Stimulated activated CD8-positive, alpha-beta memory T cell treated with anti-CD3 and anti-CD28 coated beads, Interleukin-2, amount 100 ng/mL, for 1 hour (primary cell): ENCODE measurements at places on chromosomes 7 and 10.

DNA sequence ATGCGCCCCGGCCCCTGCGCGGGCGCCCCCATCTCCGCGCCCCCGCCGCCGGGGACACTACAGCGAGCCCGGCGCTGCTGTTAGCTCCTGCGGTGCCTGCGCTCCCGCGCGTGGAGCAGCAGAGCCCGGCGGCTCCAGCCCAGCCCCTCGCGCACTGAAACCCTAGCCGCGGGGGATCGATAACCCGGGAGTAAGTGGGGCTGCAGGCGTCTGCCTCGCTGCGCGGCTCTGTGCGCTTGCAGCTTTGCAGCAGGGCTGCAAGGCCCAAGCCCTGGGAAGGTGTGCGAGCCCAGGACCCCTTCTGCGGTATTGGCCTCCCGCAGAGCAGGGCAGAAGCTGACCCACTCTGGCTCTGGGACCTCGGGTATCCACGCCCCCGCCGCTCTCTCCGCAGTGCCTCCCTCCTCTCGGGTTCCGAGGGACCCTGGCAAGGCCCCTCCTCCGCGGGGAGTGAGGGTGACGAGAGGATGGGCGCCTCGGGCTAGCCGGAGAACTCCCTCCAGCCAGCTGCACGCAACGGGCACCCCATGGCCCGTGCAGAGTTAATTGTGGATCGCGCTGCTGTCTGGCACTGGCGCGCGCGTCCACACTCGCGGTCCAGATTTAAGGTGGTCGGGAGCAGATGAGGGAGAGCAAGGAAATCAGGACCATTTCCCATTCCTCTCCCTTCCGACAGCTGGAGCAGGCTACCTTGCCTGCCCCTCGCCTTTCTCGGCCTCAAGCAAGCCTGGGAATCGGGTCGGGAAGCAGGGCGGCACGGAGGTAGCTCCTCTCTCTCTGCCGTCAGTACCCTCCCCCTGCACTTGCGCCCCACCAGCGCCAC lies 2.1 kb downstream of the SHH start:
- DNase-seq = no peak

DNA sequence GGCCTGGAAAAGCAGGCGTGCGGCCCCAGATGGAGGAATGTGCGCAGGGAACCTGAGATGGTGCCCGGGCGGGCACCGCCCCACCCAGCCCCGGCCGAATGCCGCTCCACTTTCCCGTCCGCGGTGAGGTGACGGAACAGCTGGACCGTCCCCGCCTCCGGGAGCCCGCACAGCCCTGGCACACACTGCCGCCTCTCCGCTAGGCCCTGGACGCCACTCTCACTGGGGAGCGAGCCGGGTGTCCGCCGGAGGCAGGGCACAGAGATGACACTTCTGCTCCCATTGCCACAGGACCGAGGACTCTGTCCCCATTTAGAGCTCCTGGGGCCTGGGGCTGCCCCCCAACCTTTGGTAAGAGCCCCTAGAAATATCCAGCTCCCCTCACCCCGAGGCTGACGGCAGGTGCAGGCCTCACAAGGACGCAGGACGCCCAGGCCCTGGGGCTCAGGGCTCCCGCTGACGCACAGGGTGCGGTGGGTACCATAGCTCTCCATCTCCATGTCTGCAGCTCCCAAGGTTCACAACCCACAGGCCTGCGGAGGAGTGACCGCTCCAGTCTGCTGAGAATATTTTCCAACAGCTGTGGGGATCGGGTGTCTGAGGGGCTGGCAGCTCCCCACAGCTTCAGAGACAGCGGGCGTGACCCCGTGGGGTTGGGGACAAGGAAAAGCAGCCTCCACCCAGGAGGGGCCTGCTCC lies 52.2 kb upstream of the PDGFA start:
- no peak for DNase-seq

DNA sequence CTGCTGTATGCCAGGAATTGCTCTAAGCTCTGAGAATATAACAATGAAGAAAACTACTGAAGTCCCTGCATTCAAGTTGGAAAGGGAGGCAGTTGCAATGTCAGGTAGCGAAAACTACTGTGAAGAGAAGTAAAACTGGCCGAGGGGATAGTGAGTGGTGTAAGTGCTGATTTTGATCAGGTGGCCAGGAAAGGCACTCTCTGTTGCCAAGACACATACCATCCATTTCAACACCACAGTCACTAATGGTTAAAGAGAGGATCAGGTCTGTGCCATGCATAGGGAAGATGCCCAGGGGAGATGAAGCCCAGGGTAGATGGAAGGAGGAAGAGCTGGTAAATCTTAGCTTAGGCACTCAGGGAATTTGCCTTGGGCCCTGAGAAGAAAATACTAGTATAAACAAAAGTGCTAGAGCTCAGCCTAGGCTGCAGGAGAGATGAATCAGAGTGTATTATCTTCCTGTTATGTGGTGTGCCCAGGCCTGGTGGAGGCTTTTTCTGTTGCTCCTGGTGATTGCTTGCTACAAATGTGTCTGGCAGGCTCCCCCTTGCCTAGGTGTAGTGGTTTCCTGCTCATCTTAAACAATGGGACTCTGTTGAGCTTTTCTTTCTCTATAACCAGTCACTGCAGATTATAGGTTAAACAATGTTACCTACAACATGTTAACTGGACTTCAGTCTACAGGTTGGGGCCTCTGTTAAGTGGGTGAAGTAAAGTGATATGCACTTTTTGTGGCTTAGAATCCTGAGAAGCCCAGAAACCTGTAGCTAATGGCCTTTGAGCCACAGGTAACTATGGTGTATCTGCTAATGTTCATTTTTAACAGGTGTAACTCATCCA lies 125.5 kb downstream of the LRRC4 start:
- no peak for DNase-seq

GRCh38 chr7:121957626-121958025 lies 84.7 kb downstream of the PTPRZ1 start:
- DNase-seq = no peak

GRCh38 chr7:45594745-45595535 lies 20.8 kb downstream of the ADCY1 start:
- no peak for DNase-seq

DNA sequence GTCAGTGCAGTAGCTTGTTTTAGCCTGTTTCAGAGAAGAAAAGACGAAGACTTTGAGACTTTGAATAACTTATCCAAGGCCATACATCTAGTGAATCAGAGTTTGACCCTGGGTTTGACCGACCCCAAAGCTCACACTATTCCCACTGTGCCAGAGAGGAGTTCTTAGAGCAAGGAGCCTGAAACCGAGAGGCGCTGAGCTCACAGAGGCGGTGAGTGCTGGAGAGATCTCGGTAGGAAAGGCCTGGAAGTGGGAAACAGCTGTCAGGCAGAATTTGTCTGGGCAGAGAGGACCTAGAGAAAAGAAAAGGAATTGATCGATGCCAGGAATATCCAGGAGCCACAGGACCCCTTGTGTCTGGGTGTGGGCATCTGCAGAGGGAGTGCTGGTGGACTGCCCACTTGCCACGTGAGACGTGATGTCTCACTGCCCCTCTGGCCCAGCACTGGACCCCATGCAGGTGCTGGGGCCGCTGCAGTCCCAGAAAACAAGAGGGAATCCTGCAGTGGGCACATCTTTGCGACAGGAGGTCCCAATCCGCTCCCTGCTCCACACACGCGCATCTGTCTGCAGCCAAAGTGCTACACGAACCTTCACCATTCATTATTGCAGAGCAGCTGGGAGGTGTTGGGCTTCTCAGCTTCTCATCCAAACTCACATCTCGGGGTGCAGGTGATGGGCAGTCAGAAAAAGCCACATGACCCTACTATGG lies 6.2 kb downstream of the CALML3 start:
- DNase-seq = no peak

DNA sequence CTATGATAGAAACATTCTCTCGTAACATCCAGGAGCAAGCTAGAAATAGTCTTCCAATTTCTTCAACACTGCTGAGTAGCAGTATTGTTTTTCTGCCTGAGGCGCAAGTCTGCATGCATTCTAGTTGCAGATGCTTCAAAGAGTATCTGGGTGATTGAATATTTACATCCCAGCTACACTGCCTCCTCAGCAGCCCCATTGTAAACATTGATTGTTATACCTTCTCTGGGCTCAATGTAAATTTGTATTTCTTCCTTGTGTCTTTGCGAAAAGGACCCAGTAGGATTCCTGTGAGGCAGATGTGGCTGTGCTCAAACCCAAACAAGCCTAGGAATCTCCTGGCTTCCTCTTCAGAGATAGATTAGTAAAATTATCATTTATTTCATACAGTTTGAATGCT lies 320.7 kb downstream of the CDC14C start:
- no peak for DNase-seq

DNA sequence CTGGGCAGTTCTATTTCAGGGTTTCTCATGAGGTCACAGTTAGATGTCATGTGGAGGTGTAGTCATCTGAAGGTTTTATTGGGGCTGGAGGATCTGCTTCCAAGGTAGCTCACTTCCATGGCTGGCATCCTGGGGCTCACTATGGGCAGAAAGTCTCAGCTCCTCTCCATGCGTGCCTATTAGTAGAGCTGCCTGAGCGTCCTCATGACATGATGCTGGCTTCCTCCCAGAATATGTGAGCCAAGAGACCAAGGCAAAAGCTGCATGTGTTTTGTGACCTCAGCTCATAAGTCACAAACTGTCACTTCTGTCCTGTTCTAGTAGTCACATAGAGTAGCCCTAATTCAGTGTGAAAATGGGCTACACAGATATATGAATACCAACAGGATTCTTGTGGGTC lies 524.4 kb downstream of the SUGCT start:
- DNase-seq = no peak

- DNase-seq = no peak
Measured at GRCh38 chr7:75953431-75953830, 38.5 kb downstream of the POR start.

DNA sequence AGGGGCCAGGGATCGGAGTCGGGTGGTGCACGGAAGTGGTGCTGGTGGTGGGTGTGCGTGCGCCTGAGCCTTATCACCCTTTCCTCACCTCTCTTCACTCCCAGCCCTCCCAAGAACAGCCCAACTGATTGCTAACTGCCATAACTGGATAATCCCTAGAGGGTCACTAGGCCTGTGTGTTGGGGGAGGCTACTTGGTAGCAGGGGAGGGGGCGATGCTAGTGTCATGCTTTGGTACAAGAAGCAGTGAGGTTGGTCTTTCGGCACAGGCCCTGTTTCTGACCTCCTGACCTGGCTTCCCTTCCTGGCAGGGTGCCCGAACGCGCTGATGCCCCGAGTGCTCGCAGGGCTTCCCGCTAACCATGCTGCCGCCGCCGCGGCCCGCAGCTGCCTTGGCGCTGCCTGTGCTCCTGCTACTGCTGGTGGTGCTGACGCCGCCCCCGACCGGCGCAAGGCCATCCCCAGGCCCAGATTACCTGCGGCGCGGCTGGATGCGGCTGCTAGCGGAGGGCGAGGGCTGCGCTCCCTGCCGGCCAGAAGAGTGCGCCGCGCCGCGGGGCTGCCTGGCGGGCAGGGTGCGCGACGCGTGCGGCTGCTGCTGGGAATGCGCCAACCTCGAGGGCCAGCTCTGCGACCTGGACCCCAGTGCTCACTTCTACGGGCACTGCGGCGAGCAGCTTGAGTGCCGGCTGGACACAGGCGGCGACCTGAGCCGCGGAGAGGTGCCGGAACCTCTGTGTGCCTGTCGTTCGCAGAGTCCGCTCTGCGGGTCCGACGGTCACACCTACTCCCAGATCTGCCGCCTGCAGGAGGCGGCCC lies 652 bp downstream of the KAZALD1 start:
- no peak for DNase-seq

DNA sequence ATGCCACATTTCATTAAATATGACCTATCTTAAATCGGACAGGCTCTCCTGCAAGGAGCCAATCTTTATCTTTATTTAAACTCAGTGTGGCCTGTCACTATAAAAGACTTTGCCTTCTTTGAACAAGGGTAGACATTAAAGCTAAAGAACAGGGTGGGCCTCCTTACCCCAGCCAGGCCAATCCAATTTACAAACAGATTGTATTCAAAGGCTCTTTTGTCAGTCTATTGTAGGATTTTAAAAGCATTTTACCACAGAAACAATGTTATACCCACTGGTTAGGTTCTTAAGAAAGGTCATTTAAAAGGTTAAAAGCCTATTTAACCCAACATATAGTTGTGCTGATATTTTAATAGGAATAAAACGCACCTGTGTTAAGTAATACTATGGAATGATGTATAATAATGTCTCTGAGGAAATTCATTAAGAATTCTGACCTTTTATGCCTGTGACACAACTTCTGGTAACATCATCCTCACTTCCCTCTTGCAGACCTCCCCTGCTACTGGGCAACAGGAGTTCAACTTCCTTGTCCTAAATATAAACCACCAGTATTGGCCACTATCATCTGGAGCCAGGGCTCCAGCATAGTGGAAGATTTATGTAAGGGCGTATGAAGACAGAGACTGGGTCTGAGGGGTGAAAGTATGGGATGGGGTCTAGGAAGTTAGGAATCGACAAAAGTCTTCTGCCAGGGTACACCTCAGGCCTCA lies 32.5 kb downstream of the MTERF1 start:
- no peak for DNase-seq

- DNase-seq = no peak
Measured at GRCh38 chr10:132205650-132206376, 19.1 kb downstream of the DPYSL4 start.

DNA sequence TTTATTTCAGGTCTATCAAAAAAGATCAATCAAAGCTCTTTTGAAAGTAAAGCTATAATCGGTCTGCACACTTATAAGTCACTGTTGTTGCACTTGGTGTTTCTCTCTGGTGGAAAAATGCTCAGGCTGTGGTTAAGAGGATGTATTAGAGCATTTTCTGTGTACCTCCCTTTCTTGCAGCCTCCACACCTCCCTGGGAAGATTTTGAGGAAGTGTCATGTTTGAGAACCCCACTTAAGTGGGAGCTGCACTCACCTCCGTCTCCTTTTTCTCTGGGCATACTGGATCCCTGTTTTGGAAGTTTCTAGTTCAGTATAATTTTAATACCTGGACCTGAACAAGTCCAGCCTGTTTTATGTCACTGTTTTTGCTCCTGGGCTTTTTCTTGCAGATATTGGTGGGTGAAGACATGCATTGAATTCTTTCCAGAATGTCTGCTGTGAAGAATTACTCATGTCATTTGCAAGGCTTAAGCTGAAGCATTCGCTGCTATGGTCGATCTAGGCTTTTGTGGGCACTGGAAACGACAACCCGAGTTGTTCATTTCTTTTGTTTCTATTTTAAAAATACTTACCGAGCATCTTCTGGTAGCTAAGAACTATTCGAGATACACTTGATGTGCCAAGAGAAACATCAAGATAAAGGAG lies 36.6 kb downstream of the TCF7L2 start:
- DNase-seq = no peak

GRCh38 chr7:132402096-132402495 lies 174.2 kb downstream of the PLXNA4 start:
- DNase-seq = no peak

- no peak for DNase-seq
Measured at GRCh38 chr7:12987238-12987637, 299.8 kb downstream of the ARL4A start.

DNA sequence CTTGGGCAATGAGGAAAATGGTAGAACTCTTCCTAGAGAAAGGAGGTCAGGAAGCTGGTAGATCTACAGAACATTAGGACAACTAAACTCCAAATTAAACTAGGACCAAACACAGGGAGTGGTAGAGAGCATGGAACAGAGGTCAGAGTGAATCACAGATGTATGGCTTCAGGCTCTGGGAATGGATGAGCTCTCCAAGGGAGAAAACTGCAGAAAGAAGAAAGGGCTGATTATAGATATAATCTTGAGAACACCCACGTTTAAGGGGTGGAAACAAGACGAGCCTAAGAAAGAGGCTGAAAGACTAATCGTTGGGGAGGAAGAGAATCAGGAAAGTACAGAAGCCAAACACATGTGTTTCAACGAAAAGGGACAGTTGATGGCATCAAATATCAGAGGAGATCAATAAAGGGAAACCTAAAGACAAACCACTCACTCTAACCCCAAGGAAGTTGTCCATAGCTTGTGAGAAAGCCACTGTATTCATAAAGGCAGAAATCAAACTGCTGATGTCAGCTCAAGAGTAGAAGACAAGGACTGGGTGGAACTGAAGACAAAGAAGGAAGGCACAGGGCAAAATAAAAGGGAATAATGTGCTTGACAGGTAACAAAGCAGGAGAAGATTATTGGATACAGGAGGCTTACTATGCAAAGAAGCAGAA lies 41.4 kb downstream of the NUDCD3 start:
- DNase-seq = no peak
